ENCODE measurements at places on chromosomes 2 and 18. TPM values are rescaled to one million over a fixed set of nuclear protein-coding genes. Genes with fewer than 3 reads are reported as not detected.

ANKRD53 gene
- total RNA-seq, result 0.69 TPM

SERPINB3 gene
- not detected for total RNA-seq

CCL20 gene
- not detected for total RNA-seq

C2orf69 gene
- 9.2 TPM for total RNA-seq

GALNT13 gene
- total RNA-seq, result 21.6 TPM

KYNU gene
- total RNA-seq, result 2.4 TPM

SCN7A gene
- 24.0 TPM for total RNA-seq

LRP2 gene
- 3.8 TPM for total RNA-seq

TMEM17 gene
- total RNA-seq, result 6.0 TPM

Data from spinal cord (tissue), 10 donors.